ENCODE measurements at places on chromosomes 11 and 22. TPM values are rescaled to one million over a fixed set of nuclear protein-coding genes. Genes with fewer than 3 reads are reported as not detected.

DNA sequence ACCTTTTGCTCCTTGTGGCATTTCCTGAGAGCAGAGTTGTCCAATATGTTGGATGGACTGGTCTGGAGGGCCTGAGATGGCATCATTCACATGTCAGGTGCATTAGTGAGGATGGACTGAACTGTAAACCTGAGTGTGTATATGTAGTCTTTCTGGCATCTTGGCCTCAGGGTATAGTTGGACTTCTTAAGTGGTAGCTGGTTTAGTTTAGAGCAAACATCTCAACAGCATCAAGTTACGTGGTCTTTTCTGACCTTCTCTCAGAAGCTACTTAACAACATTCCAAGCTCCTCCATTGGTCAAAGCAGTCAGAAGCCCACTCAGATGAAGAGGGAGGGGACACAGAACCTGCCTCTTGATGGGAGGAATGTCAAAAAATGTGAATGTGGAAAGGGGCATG, 829.9 kb downstream of the METTL15 start:
- no peaks in the 10 kb centered on the region for H3K36me3 ChIP-seq
- H3K27me3 ChIP-seq = no peaks in the 10 kb centered on the region
- DNase-seq = no peak
- no peak overlapping the region for H3K27ac ChIP-seq
- no peak overlapping the region for H3K4me3 ChIP-seq

- H3K27ac ChIP-seq = no peak overlapping the region
- no peak overlapping the region for H3K4me3 ChIP-seq
- no peaks in the 10 kb centered on the region for H3K4me1 ChIP-seq
- DNase-seq = peak; percentile 56
- H3K27me3 ChIP-seq = no peaks in the 10 kb centered on the region
Observed at GRCh38 chr11:70048279-70049024, 29.7 kb upstream of the ANO1 start.

DNA sequence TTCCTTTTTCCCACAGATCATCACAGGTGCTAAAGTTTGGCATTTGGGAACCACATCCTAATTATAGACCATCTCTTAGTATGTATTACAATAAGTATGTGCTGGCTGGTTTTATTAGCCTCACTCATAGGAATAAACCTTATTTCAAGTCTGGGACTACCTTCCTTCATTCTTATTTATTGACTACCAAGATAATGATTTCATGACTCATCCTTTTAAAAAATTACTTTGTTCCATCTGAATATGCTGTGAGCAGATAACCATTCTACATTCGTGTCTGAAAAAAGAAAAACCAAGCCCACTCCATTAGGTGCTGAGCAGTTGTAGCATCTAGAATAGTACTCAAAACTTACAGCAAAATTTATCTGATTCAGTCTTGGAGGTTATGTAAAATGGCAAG, 12.3 kb downstream of the TNRC6B start:
- peak overlapping the region; percentile 16 for H3K4me3 ChIP-seq
- no peaks in the 10 kb centered on the region for H3K27me3 ChIP-seq
- DNase-seq = no peak
- no peak overlapping the region for H3K27ac ChIP-seq
- H3K4me1 ChIP-seq = peaks cover 21% of the 10 kb centered on the region

GRCh38 chr22:44609400-44609988, 92.5 kb upstream of the PRR5 start:
- no peak for DNase-seq
- no peaks in the 10 kb centered on the region for H3K4me1 ChIP-seq
- H3K4me3 ChIP-seq = no peak overlapping the region

- no peaks in the 10 kb centered on the region for H3K4me1 ChIP-seq
- DNase-seq = peak; percentile 42
- no peaks in the 10 kb centered on the region for H3K27me3 ChIP-seq
Observed at GRCh38 chr11:116170526-116171120, 602.2 kb downstream of the BUD13 start.

- H3K4me3 ChIP-seq = no peak overlapping the region
- H3K4me1 ChIP-seq = no peaks in the 10 kb centered on the region
- H3K27ac ChIP-seq = no peak overlapping the region
- H3K36me3 ChIP-seq = peaks cover 8% of the 10 kb centered on the region
- peaks cover 6% of the 10 kb centered on the region for H3K27me3 ChIP-seq
- DNase-seq = no peak
Observed at GRCh38 chr22:50677493-50678217, 5.0 kb downstream of the SHANK3 start.

DNA sequence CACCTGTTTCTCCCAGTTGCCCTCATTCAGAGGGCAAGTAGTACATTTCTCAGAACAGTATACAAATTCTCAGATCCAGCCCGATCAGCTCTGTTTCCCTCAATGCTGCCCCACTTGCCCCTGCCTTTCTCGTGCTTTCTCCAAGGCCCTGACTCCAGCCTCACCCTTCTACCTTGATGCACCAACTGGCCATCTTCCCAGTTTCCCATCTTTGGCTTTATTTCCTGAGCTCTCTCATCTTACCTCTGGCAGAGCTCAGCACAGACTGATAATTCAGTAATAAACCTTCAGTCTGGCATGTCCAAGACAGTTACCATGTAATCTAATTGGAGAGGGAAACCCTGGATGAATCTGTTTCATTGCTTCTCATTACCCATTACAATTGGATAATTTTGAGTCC, 184.5 kb upstream of the ISX start:
- no peaks in the 10 kb centered on the region for H3K36me3 ChIP-seq
- H3K27me3 ChIP-seq = no peaks in the 10 kb centered on the region

DNA sequence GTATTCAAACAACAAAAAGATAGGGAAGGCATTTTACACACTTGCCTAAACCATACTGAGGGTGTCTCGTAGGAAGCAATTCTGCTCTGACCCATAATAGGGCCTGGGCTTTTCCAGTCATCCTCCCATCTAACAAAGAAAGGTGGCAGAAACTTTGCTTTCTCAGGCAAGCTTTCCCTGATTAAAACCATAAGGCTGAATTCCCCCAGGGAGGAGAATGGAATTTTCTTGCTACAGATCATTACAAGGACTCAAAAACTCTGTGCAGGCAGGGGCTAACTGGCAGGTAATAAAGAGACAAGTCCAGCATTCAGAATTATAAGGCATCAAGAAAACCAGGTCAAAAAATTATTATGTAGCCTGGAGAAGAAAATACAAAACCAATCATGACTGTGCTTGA, 90.4 kb downstream of the RBFOX2 start:
- no peaks in the 10 kb centered on the region for H3K4me1 ChIP-seq
- no peaks in the 10 kb centered on the region for H3K27me3 ChIP-seq
- DNase-seq = no peak
- H3K36me3 ChIP-seq = peaks cover 10% of the 10 kb centered on the region

DNA sequence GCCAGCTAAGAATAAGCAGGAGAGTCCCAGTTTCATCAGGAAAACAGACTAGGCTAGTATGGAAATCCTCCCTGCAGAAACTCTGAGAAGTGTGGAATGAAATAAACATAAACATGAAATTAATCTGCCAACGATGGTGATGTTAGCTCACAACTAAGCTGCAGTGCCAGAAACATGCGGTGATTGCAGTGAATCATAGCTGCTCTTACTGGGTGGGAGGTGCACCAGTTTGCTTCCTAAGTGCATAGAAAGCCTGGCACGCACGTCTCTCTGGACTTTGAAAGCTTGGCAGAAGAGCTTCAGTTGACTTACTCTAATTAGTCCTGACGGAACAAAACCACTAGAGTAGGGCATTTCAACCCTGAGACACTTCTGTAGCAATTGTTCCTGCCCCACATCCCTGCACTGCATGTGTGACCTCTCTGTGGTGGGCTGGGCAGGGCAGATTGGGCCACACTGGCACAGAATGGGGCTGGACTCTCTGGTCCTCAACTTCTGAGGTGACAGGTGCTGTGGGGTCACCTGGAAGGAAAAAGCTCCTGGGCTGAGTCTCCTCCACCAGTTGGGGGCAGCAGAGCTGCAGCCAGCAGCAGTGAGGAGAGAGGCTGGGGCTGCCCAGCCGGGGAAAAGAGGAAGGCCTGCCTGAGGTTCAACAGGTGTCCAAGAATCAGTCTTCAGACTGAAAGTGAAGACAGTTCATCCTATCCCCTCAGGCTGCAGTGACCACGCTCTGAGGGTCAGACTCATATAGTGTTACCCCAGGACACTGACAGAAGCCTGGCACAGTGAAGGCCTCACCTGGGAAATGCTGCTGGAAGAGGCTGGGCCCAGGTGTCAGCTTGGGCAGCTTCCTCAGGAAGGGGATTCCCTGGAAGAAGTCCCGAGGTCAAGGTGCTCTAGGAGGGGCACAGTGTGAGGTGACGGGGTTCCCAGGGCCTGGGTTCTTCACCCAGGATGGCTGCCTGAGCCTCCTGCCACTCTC, 40.5 kb downstream of the GGTLC2 start:
- H3K4me1 ChIP-seq = no peaks in the 10 kb centered on the region
- no peak overlapping the region for H3K27ac ChIP-seq
- H3K27me3 ChIP-seq = peaks cover 14% of the 10 kb centered on the region
- peak; percentile 67 for DNase-seq
- H3K36me3 ChIP-seq = no peaks in the 10 kb centered on the region

Gene TRIM5
- 21.3 TPM for total RNA-seq

All from H9 (cell line).